ENCODE measurements at places on chromosomes 12 and 14. TPM values are rescaled to one million over a fixed set of nuclear protein-coding genes. Genes with fewer than 3 reads are reported as not detected.

FITM1 gene
- total RNA-seq, result not detected

TSPAN11 gene
- 0.10 TPM for total RNA-seq

DGLUCY gene
- total RNA-seq, result 19.5 TPM

ANG gene
- 11.3 TPM for total RNA-seq

TCL1B gene
- total RNA-seq, result not detected

AMHR2 gene
- total RNA-seq, result 0.86 TPM

CTSG gene
- not detected for total RNA-seq

ANKS1B gene
- 0.72 TPM for total RNA-seq

EML5 gene
- total RNA-seq, result 0.40 TPM

PKP2 gene
- total RNA-seq, result 7.9 TPM

KRT3 gene
- 0.03 TPM for total RNA-seq

RDH16 gene
- total RNA-seq, result 0.15 TPM

ADAM21 gene
- total RNA-seq, result not detected

MOK gene
- total RNA-seq, result 22.0 TPM

KMT2D gene
- 30.6 TPM for total RNA-seq

DBX2 gene
- total RNA-seq, result not detected

SLC7A8 gene
- 1.8 TPM for total RNA-seq

MAP1LC3B2 gene
- total RNA-seq, result 1.3 TPM

FLRT2 gene
- 3.0 TPM for total RNA-seq

ZCCHC8 gene
- total RNA-seq, result 23.0 TPM

CD4 gene
- total RNA-seq, result not detected

ESRRB gene
- 0.15 TPM for total RNA-seq

RFX4 gene
- not detected for total RNA-seq

SALL2 gene
- total RNA-seq, result 0.69 TPM

LBHD2 gene
- not detected for total RNA-seq

MYF6 gene
- total RNA-seq, result not detected

CIROP gene
- not detected for total RNA-seq

CLEC4D gene
- total RNA-seq, result not detected

KRT71 gene
- total RNA-seq, result not detected

PTPRR gene
- 0.33 TPM for total RNA-seq

TESPA1 gene
- total RNA-seq, result not detected

SLC39A5 gene
- not detected for total RNA-seq

BCL11B gene
- total RNA-seq, result 0.33 TPM

FGD6 gene
- 13.6 TPM for total RNA-seq

TMEM116 gene
- total RNA-seq, result 5.9 TPM

PLEKHG7 gene
- not detected for total RNA-seq

ARID2 gene
- total RNA-seq, result 8.5 TPM

BAG5 gene
- 23.6 TPM for total RNA-seq

FOXG1 gene
- 0.20 TPM for total RNA-seq

CIDEB gene
- 0.22 TPM for total RNA-seq

OAS1 gene
- total RNA-seq, result 41.0 TPM

MYH6 gene
- 0.13 TPM for total RNA-seq

SLC25A47 gene
- total RNA-seq, result not detected

VSIG10 gene
- total RNA-seq, result 17.4 TPM

ERP27 gene
- total RNA-seq, result not detected

FAR2 gene
- 0.34 TPM for total RNA-seq

RFLNA gene
- not detected for total RNA-seq

NOVA1 gene
- 3.4 TPM for total RNA-seq

TCTN1 gene
- 25.0 TPM for total RNA-seq

BATF gene
- not detected for total RNA-seq

KLHL33 gene
- total RNA-seq, result not detected

SMCO3 gene
- total RNA-seq, result not detected
